ENCODE measurements at places on chromosomes 4 and X. TPM values are rescaled to one million over a fixed set of nuclear protein-coding genes. Genes with fewer than 3 reads are reported as not detected.

Gene IL9R
- not detected for total RNA-seq

Gene AMTN
- total RNA-seq: not detected

Gene STX18
- 12.8 TPM for total RNA-seq

Gene HEPH
- 6.1 TPM for total RNA-seq

Gene PDE6B
- total RNA-seq: 29.0 TPM

Gene MAPK10
- 7.6 TPM for total RNA-seq

Gene UFSP2
- total RNA-seq: 21.5 TPM

Gene ZNF711
- 1.8 TPM for total RNA-seq

Gene SSX2B
- not detected for total RNA-seq

Gene VGLL1
- total RNA-seq: not detected

Gene ARHGAP10
- 15.5 TPM for total RNA-seq

Gene TMPRSS11E
- not detected for total RNA-seq

Gene VBP1
- total RNA-seq: 13.2 TPM

Gene MAGEA2
- total RNA-seq: not detected

Gene PHKA1
- total RNA-seq: 4.9 TPM

Gene FAM47E
- 0.51 TPM for total RNA-seq

Gene VSIG1
- total RNA-seq: 0.16 TPM

Gene SPANXD
- total RNA-seq: not detected

Gene STK32B
- total RNA-seq: 3.8 TPM

Gene GPR173
- total RNA-seq: 3.9 TPM

Gene MAGEH1
- 21.3 TPM for total RNA-seq

Gene SH3RF1
- 20.0 TPM for total RNA-seq

Gene COL25A1
- total RNA-seq: 7.8 TPM

Gene CYLC1
- not detected for total RNA-seq

Gene RAB9B
- total RNA-seq: 0.51 TPM

Gene MND1
- total RNA-seq: 1.4 TPM

Gene GABRG1
- not detected for total RNA-seq

Gene GPC3
- 3.7 TPM for total RNA-seq

Gene NUP62CL
- 1.8 TPM for total RNA-seq

Gene PPP1R2C
- not detected for total RNA-seq

Gene RNF175
- total RNA-seq: 1.5 TPM

Gene FGF13
- 2.3 TPM for total RNA-seq

Gene CNKSR2
- total RNA-seq: 2.3 TPM

Gene DAPP1
- total RNA-seq: under 0.01 TPM

Gene AFF2
- total RNA-seq: 0.16 TPM

Gene NWD2
- not detected for total RNA-seq

Gene HTT-AS
- not detected for total RNA-seq

Gene CXCL3
- total RNA-seq: 1.6 TPM

Gene PNMA5
- total RNA-seq: not detected

Gene ELF4
- total RNA-seq: 29.0 TPM

Gene CYTL1
- total RNA-seq: 9.3 TPM

Gene NPFFR2
- total RNA-seq: 3.4 TPM

Gene BANK1
- 0.49 TPM for total RNA-seq

Gene DNAAF6
- total RNA-seq: not detected

Gene GAB1
- 8.7 TPM for total RNA-seq

Gene RAB39B
- total RNA-seq: 0.13 TPM

Gene CABS1
- not detected for total RNA-seq

Gene CFAP47
- total RNA-seq: 0.13 TPM

Gene NXF2
- total RNA-seq: not detected

Gene MAGEA6
- total RNA-seq: not detected

Gene ADGRG2
- total RNA-seq: 16.5 TPM

Gene GATA1
- total RNA-seq: not detected

Gene CXCL11
- total RNA-seq: not detected

Gene ZFYVE28
- total RNA-seq: 8.5 TPM
